ENCODE measurements at places on chromosomes 12 and 14.

DNA sequence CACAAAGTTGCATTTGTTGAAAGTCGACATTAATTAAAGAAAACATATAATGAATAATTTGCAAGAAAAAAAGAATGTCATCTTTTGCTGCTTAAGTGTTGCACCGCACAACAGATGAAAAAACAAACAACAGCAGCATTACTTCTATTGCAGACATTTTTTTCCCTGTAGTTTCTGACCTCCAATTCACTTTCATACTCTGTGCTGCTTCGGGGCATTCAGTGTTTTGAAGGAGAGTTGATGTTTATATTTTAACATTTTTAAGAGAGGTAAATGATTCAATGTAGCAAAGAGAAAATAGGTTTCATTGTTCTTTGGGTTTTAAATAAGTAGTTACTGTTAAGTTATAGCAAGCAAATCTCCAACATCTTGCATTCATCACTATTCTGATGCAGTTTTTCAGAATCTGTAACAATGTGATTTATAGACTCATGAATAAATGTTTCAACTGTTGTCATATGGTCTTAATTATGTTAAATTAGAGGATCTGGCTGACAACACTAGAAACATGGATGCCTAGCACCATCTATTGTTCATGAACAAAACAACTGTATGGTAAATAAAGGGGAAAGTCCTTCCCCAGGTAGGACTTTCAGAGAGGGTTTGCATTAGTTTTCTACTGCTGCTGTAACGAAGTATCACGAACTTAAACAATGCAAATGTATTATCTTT is 168.1 kb downstream of the BCAT1 start:
- no peak for DNase-seq
- no peaks in the 10 kb centered on the region for H3K4me1 ChIP-seq
- H3K27ac ChIP-seq = no peak overlapping the region
- H3K27me3 ChIP-seq = peaks cover 19% of the 10 kb centered on the region

DNA sequence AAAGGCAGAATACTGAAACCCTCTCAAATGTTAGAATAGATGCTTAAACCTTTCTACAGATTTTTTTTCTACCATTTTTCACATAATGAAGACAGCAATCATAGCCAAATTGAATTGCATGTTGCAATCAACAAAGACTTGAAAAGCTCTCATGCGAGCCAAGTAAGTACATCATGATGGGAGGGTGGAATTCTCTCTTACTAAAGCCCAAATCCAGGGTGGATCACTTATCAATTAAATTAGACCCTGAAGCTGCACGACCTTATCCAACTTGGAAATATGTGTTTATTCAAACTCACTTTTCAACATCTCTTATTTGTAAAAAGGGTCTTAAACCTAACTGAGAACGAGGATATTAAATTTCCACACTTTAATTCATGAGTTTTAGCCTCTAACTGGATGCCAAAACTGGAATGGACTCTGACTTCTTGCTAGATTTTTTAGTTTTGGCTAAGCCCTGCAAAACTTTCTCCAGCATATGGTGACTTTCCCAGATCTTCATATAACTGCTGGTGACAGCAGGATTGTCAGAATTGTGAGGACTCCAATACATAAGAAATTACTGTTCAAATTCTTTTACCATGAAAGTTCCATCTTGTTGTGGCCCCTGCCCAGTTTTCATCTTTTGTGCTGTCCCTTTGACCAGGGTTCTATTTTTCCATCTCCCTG is 53.6 kb downstream of the HECTD4 start:
- DNase-seq = no peak
- no peak overlapping the region for H3K27ac ChIP-seq
- no peaks in the 10 kb centered on the region for H3K4me1 ChIP-seq
- H3K4me3 ChIP-seq = no peak overlapping the region
- H3K27me3 ChIP-seq = no peaks in the 10 kb centered on the region

DNA sequence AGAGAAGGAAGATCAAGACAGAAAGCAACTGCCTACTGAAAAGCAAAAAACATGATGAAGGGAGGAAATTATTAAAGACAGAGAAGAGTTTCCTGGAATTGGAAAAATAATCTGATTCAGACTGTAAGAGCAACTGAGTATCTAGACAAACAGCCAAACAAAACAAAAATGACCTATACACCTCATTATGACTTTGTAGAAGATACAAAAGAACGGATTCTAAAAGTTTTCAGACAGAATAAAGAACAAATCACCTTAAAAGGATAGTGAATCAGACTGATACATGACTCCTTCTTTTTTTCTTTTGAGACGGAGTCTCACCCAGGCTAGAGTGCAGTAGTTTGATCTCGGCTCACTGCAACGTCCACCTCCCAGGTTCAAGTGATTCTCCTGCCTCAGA is 10.4 kb downstream of the OSBPL8 start:
- peaks cover 10% of the 10 kb centered on the region for H3K36me3 ChIP-seq
- no peak for DNase-seq
- no peak overlapping the region for H3K27ac ChIP-seq
- H3K4me3 ChIP-seq = peak overlapping the region; percentile 5
- no peaks in the 10 kb centered on the region for H3K27me3 ChIP-seq

DNA sequence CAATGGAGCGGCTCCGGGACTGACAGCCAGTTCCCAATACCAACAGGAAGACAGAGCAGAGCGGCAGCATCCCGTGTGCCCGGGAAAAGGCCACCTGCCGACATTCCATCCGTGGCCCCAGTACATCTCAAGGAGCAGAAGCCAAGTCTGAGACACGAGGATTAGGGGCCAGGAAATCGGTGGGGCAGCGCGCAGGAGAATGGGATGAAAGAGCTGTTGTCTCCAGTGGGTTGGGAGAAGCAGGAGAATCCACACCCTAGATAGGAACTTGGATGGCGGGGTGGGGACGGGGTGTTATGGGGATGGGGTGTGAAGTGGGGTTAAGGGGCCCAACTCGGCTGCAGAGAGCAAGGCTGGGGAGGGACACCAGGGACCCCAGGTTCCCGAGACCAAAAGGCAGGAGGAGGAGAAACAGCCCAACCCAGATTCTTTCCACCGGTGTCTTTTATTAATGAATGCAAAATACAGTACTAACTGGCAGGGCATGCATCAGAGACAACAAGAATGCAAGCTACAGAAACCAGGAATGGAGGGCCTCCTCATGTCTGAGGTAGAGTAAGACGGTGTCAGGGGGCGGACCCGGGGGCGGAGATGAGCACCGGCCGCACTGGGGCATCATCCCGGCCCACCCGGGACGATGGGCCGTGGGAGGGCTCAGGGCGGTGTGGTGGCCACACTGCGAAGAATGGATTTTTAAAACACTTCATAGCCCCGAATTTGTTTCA is 50.3 kb downstream of the BEGAIN start:
- H3K27me3 ChIP-seq = no peaks in the 10 kb centered on the region
- H3K4me3 ChIP-seq = no peak overlapping the region
- no peaks in the 10 kb centered on the region for H3K36me3 ChIP-seq
- H3K27ac ChIP-seq = no peak overlapping the region
- no peak for DNase-seq
- peaks cover 11% of the 10 kb centered on the region for H3K4me1 ChIP-seq

GRCh38 chr14:50452979-50453705 is 56.5 kb upstream of the CDKL1 start:
- no peak overlapping the region for H3K4me3 ChIP-seq
- H3K36me3 ChIP-seq = peaks cover 17% of the 10 kb centered on the region
- H3K27me3 ChIP-seq = no peaks in the 10 kb centered on the region

GRCh38 chr12:106284358-106285105 is 18.0 kb upstream of the TCP11L2 start:
- no peak for DNase-seq
- peaks cover 10% of the 10 kb centered on the region for H3K27me3 ChIP-seq
- peaks cover 17% of the 10 kb centered on the region for H3K4me1 ChIP-seq
- H3K36me3 ChIP-seq = no peaks in the 10 kb centered on the region

DNA sequence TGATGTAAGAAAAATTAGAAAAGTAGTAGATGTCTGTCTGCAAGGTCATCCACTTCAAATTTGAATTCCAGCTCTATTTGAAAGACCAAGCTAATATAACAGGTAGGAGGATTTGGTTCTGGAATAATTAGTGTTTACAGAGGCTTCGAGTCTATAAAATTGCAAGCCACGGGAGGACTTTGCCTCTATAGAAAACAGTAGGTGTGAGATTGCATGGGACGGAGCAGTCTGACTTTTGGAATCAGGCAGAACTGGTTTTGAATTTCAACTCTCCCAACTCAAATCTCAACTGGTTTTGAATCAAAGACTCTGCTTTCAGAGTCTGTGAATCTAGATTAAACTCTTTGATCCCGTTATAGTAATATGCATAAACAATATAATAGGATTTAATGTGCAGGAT is 82.4 kb downstream of the PIK3C2G start:
- no peaks in the 10 kb centered on the region for H3K36me3 ChIP-seq
- no peaks in the 10 kb centered on the region for H3K27me3 ChIP-seq
- DNase-seq = no peak
- no peaks in the 10 kb centered on the region for H3K4me1 ChIP-seq
- H3K4me3 ChIP-seq = no peak overlapping the region

DNA sequence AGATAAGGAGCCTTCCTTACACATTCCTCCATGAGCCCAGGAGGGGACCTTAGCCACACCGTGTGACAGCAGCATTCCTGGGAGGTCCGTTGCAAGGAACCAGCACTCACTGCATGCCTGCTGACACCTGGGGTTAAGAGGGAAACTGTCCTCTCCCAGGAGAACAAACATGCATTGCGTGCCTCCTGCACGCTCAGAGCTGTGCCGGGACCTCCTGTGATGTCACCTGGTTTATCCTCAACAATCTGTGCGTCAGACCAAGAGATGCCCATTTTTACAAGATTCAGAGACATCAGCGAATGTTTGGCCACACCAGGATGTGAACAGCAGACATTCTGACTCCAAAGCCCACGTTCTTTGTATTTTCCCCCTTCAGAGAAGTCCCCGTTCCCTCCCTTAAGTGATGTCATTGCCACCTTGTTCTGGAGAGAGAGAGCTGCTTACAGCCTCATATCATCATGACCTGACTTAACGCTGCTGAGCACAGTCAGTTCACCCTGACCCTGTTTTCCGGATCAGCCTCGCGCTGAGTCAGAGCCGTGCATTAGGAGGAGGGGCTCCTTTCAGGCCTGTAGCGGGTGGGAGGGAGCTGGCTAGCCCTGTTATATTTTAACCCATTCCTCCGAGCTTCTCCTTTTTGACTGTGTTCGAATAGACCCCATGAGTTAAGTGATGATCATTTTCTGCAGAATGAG is 36.2 kb downstream of the TMEM120B start:
- H3K27me3 ChIP-seq = no peaks in the 10 kb centered on the region
- H3K4me1 ChIP-seq = peaks cover 1% of the 10 kb centered on the region
- H3K27ac ChIP-seq = peak overlapping the region; percentile 60
- H3K36me3 ChIP-seq = peaks cover 10% of the 10 kb centered on the region
- no peak for DNase-seq

GRCh38 chr12:24770821-24771220 is 178.1 kb downstream of the BCAT1 start:
- H3K27ac ChIP-seq = no peak overlapping the region
- H3K4me3 ChIP-seq = no peak overlapping the region
- no peaks in the 10 kb centered on the region for H3K36me3 ChIP-seq
- H3K27me3 ChIP-seq = no peaks in the 10 kb centered on the region

- DNase-seq = no peak
- H3K27me3 ChIP-seq = no peaks in the 10 kb centered on the region
- no peak overlapping the region for H3K27ac ChIP-seq
- no peaks in the 10 kb centered on the region for H3K4me1 ChIP-seq
- H3K36me3 ChIP-seq = peaks cover 3% of the 10 kb centered on the region
These were observed 69.9 kb downstream of the SDR9C7 start for GRCh38 chr12:56864318-56864717.

DNA sequence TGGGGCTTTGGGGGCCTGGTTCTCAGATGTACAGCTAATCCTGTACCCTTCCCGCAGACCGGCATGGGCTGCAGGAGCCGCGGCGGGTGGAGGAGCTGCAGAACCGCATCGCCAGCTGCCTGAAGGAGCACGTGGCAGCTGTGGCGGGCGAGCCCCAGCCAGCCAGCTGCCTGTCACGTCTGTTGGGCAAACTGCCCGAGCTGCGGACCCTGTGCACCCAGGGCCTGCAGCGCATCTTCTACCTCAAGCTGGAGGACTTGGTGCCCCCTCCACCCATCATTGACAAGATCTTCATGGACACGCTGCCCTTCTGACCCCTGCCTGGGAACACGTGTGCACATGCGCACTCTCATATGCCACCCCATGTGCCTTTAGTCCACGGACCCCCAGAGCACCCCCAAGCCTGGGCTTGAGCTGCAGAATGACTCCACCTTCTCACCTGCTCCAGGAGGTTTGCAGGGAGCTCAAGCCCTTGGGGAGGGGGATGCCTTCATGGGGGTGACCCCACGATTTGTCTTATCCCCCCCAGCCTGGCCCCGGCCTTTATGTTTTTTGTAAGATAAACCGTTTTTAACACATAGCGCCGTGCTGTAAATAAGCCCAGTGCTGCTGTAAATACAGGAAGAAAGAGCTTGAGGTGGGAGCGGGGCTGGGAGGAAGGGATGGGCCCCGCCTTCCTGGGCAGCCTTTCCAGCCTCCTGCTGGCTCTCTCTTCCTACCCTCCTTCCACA is 7.6 kb downstream of the NR4A1 start:
- no peak overlapping the region for H3K27ac ChIP-seq
- no peaks in the 10 kb centered on the region for H3K36me3 ChIP-seq
- H3K27me3 ChIP-seq = no peaks in the 10 kb centered on the region
- no peak for DNase-seq
- H3K4me3 ChIP-seq = no peak overlapping the region
- H3K4me1 ChIP-seq = no peaks in the 10 kb centered on the region

Data from T-helper 2 cell treated with Interferon-gamma antibody and Interleukin-4, amounts not matched to agents 5 μg/mL and 100 μg/mL, for 36 hours (primary cell).